ENCODE measurements at places on chromosomes 4 and X.

- no peak for DNase-seq
Measured at GRCh38 chrX:52034211-52034610, 34.8 kb downstream of the MAGED4B start.

- DNase-seq: no peak
Measured at GRCh38 chr4:143302536-143302935, 34.1 kb upstream of the GAB1 start.

GRCh38 chr4:160129439-160129838, 1026.6 kb downstream of the RAPGEF2 start:
- DNase-seq: no peak

DNA sequence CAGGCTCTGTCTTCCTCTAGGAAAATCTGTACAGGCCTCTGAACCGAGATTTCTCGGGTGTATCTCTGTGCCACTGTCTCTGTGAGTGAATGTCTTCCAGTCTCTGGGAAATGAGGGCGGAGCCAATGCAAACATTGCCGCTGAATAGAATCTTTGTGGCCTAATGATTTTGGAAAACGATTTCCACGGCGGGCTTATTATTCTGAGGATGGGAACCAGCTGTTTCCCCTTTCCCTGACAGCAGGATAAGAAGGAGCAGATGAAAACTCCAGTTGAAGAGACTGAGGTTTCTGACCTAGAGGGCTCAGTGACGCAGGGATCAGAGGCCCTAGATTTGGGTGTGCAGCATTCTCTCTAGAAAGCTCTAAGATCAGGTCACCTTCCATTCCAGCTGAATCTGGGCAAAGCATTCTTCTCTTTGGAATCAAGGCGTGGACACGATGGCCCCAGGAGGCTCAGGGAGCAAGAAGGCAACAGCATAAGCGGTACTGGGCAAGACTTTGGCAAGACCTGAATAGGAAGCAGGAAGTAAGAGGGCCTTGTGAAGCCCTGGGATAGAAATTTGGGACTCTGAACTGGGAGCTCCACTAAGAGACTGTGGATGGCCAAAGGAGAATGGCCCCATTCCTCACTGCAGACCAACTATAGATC, 47.3 kb downstream of the PJA1 start:
- DNase-seq: no peak

DNA sequence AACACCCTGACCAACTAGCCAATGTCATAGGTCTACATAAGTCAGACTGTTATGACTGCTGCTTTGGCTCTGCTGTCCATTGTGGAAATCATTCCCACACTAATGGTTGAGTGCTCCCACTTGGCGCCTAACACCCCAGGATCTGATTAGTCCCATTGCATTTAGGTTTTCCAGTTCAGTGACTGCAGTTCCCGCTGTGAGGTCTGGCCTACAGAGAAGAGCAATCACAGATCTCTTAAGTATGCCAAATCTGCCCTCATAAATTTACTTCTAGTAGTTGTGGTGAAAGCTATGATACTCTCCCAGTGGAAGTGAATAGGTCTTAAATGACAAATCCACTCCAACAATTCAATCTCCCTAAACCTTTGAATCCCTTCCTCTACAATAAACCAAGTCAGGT, 77.3 kb upstream of the IL2 start:
- no peak for DNase-seq

- no peak for DNase-seq
Measured at GRCh38 chr4:42487230-42487629, 89.9 kb downstream of the SHISA3 start.

- DNase-seq: no peak
Measured at GRCh38 chr4:100649417-100649816, 131.6 kb upstream of the EMCN start.

GRCh38 chrX:445727-446126, 59.0 kb upstream of the PPP2R3B start:
- DNase-seq: no peak

DNA sequence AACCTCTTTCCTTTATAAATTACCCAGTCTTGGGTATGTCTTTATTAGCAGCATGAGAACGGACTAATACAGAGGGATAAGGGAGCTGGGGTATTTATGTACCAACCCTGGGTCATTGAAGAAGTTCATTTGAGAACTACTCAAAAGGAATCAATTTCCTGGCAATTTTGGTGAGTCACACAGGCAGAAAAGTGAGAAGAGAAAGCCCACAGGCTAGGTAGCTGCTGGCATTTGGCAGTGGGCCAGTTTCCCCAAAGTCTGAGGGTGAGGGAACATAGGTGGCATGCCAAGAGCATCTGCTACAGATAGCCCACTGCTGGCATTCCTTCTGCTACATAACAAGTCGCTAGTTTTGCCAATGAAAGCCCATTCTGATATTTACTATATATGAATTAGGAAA, 411.2 kb downstream of the MID1IP1 start:
- DNase-seq: no peak

Data from iPS DF 6.9 (cell line).